ENCODE measurements at places on chromosomes 1 and 21. TPM values are rescaled to one million over a fixed set of nuclear protein-coding genes. Genes with fewer than 3 reads are reported as not detected.

DNA sequence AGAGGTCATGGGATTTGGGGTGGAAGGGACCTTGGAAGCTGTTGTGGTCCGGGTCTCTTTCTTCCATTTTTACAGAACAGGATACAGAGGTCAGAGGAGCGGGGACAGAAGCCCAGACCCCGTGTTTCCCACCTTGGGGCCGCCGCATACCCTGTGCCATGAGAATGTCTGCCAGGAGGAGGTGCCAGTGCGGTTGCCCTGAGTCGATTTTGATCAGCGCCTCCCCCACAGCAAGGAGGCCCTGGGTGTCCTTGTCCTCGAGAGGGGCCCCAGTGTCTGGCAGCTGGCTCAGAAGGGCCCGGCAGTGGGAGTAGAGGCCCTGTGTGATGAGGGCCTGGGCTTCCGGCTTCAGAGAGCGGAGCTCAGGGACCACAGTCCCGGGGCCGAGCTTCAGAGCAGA, 12.3 kb upstream of the MMEL1 start:
- DNase-seq, result no peak

DNA sequence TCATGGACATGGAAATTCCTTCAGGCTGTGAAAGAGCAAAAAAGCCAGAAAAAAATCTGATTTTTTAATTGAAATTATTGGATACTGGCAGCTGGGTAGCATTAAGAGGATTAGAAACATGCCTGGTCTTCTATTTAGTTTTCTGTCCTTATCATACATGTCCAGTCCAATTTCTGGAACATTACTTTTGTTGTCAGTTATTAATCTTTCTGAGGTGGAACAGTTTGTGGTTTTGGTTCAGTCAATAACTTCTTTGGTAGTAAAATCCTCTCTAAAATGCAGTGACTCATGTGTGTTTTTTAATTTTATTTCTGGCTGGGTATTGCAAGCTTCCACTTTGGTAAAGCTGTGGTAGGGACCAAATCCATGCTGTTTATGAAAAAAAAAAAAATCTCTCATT, 687.0 kb upstream of the ADGRL2 start:
- no peak for DNase-seq

DNA sequence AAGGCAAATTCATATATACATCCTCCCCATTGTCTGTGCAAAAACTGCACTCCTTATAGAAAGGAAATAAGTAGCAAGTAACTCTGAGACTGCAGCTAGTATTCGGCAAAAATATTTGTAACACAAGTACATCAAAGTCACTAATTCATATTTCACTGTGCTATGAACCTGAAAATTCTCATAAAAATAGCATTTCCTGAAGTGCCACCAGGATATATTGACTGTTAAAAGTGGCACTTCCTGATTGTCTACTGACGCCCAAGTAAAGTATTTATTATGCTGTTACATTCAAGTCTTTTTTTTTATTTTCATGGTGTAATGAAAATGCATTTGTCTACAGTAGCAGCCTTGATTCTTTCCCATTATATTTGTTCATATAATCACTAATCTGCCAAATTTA, 673.8 kb downstream of the PTPRC start:
- no peak for DNase-seq

DNA sequence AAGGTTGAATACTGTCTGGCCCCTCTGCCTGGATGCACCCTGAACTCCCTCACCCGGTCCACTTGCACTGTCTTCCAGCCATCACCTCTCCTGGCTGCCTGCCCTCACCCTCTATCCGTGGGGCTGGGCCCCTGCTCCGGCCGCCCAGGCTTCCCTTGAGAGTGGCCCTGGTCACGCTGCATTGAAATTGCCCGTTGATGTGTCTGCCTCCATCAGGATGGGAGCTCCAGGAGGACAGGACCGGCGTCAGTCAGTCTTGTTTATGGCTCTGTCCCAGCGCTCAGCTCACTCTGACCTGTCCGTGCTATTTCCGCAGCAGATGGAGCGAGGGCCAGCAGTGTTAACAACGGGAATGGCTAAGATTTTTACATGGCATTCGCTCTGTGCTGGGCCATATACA, 34.9 kb downstream of the FOXO6 start:
- no peak for DNase-seq

DNA sequence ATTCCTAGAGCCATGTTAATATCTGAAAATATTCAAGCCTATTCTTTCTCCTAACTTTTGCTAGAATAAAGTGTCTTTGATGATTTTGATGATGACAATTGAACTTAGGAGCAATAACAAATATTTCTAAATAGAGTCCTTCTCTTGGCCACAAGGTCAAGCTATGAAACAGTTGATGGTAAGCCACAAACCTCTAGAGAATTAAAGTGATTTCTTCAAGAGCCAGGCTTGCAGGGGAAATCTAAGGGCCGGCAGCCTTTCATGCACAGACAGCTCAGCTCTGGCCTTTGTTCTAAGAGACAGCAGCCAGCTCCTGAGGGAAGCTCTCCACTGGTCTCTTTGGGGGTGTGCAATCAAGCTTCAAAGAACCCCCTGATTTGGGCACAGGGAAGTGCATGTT, 59.0 kb downstream of the SUSD4 start:
- no peak for DNase-seq

DNA sequence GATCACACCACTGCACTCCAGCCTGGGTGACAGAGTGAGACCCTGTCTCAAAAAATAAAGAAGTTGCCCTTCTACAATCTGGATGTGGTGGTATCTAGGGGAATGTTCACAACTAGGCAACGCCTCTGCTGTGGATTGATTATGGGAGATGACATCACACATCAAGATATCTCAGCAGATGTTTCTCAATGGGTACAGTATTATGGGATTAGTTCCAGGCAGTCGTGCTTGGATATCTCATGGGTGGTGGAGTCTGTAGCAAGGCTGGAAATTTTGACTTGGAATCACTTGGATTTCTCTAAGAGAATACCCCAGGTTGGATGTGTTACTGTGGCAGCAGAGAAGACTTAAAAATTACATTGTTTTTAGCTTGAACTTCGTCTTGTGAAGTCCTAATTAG, 7.7 kb downstream of the IFNAR2 start:
- no peak for DNase-seq

- DNase-seq, result no peak
Measured at GRCh38 chr1:118948351-118948750, 39.8 kb downstream of the TBX15 start.

GRCh38 chr1:27099587-27100334, 55.2 kb downstream of the SLC9A1 start:
- DNase-seq, result no peak

GRCh38 chr1:67535474-67535873, 105.3 kb upstream of the SERBP1 start:
- DNase-seq, result peak; percentile 65

DNA sequence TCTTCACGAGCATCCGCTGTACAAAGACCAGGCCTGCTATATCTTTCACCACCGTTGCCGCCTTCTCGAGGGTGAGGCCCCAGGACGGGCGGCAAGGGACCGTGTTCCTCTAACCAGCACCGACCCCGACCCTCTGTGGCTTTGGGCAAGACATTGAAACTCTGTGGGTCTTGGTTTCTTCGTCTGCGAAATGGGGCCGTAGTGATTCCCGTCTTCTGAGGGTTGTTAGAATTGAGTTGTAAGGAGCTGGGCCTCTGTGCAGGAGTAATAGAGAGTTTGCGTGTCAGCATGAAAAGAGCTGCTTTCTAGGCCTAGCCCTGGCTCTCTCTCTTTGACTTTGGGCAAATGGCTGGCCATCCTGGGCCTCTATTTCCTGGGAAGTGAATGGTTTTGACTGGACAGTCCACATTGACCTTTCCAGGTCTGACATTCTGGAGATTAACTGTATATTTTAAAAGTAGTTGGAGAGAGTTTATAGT, 591 bp downstream of the MRPL37 start:
- no peak for DNase-seq

DNA sequence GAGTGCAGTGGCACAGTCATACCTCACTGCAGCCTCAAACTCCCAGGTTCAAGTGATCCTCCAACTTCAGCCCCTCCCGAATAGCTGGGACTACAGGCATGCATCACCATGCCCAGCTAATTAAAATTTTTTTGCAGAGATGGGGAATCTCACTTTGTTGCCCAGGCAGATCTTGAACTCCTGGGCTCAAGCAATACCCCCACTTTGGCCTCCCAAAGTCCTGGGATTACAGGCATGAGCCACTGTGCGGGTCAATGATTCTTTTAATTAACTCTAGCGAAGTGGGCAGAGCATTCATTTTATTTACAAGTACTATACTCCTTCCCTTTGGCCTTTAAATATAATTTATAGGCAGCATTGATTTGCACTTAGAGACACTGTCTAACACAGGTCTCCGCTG, 2.5 kb upstream of the OTUD3 start:
- no peak for DNase-seq

- DNase-seq, result no peak
Measured at GRCh38 chr1:167790117-167790516, 68.3 kb downstream of the MPZL1 start.

- DNase-seq, result peak; percentile 69
Measured at GRCh38 chr1:46643368-46643775, 24.8 kb downstream of the ATPAF1 start.

GRCh38 chr1:17711577-17711910, 43.6 kb upstream of the ACTL8 start:
- no peak for DNase-seq

GRCh38 chr1:56297904-56298303, 281.5 kb downstream of the PLPP3 start:
- DNase-seq, result no peak

DNA sequence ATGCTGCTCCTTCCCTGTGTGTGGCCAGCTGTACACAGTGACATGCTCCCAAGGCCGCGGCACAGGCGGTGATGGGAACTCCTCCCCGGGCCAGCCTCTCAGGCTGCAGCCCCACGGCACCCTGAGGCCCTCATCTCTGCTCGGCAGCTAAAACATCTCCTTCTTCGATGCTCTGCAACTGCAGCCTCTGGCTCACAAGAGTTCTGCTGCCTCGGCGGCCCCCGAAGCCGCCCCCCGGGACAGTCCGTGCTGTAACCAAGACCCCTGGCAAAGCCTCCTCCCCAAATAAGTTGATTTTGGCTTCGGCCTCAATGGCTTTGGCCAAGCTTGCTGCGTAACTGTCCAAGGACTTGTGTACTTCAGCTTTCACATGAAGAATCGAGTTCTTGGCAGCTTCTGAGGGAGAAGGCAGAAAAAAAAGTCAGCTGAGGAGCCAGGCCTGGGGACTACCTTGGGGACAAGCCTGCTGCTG, 51.3 kb downstream of the GPR161 start:
- no peak for DNase-seq

GRCh38 chr1:53604291-53604919, 134.6 kb downstream of the GLIS1 start:
- DNase-seq, result no peak

DNA sequence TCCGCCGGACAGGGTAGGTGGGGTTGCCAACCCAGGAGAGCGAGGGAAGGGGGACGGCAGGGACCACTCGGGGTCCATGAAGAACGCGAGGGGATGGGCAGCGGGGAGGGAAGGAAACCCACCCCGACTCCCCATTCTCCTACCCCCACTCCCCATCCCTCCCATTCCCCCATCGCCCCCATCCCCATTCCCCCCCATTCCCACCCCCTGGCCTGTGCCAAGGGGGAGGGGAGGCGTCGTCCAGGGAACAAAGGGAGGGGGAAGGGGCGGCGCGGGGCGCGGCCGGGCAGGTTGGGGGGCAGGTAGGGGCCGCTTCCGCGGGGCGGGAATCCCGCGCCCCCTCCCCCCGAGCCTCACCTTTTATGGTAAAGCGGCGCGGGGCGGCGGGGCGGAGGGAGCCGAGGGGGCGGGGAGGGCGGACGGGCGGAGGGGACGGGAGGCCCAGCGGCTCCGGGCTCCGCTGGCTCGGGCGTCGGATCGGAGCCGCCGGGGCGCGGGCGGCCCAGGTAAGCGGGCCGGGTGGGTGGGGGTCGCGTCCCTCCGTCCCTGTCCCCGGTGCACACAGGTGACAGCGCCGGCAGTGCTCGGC, at the start of gene FBLIM1:
Gene FBLIM1, plus strand, starts transcription at position 453 of the 589 bp plus-strand sequence. CDS start 6,189 bp downstream, outside the sequence.
- DNase-seq, result no peak

DNA sequence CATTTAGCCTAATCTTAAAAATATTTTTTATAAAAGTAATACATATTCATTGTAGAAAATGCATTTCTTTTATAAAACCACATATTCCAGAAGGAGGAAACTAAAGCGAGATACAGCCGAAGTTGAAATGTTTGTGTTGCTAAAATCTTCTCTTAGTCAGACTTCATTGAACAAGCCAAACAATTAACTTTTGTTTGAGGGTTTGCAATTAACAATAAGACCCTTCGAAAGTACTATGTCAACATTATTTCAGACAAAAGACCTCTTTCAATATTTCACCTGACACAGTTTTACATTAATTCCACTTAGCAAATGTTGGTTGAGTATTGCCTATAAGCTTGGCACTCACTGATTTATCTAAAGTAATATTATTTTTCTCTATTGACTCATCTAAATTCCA, 354.0 kb upstream of the ADAMTS5 start:
- DNase-seq, result no peak

- no peak for DNase-seq
Measured at GRCh38 chr1:94401206-94401605, 17.0 kb upstream of the ABCD3 start.

DNA sequence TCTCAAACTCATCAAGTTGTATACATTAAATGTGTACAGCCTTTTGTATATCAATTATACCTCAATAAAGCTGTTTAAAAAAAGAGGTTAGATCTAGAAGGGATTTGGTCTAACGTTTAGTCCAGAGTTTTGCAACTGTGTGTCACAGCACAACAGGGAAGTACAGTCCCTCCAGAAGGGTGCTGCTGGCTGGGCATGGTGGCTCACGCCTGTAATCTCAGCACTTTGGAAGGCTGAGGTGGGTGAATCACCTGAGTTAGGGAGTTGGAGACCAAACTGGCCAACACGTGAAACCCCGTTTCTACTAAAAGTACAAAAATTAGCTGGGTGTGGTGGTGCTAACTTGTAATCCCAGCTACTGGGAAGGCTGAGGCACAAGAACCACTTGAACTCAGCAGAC, 78.3 kb upstream of the HAO2 start:
- no peak for DNase-seq

Gene VHLL
- polyA plus RNA-seq, result not detected

Gene NT5C1A
- not detected for polyA plus RNA-seq

Gene F5
- not detected for polyA plus RNA-seq

Gene SLC6A9
- 17.3 TPM for polyA plus RNA-seq

Gene KCND3
- 0.06 TPM for polyA plus RNA-seq

Gene WNT2B
- polyA plus RNA-seq, result 2.8 TPM

Gene ILDR2
- polyA plus RNA-seq, result 0.10 TPM

Gene PROX1
- polyA plus RNA-seq, result 0.07 TPM

Gene LCA5L
- 1.1 TPM for polyA plus RNA-seq

Gene IPP
- polyA plus RNA-seq, result 10.3 TPM

Gene BMP8A
- not detected for polyA plus RNA-seq

Gene BMP8B
- not detected for polyA plus RNA-seq
